Substantia nigra (tissue), 51 donors: ENCODE measurements at places on chromosomes 7 and 10.

GRCh38 chr7:130152493-130153210 lies 52.6 kb downstream of the TMEM209 start:
- DNase-seq = no peak

GRCh38 chr7:148865283-148865682 lies 18.8 kb downstream of the EZH2 start:
- no peak for DNase-seq

- no peak for DNase-seq
Observed at GRCh38 chr10:54342058-54342457, 459.0 kb downstream of the PCDH15 start.

- no peak for DNase-seq
Observed at GRCh38 chr10:31855033-31855432, 73.6 kb downstream of the ARHGAP12 start.

- DNase-seq = no peak
Observed at GRCh38 chr7:93592588-93593266, 18.2 kb upstream of the CALCR start.
